Hepatocyte (in vitro differentiated cells): ENCODE measurements at places on chromosomes 2 and 18.
A peak's percentile ranks its signal among the peaks of the same experiment; 100 is the strongest.

DNA sequence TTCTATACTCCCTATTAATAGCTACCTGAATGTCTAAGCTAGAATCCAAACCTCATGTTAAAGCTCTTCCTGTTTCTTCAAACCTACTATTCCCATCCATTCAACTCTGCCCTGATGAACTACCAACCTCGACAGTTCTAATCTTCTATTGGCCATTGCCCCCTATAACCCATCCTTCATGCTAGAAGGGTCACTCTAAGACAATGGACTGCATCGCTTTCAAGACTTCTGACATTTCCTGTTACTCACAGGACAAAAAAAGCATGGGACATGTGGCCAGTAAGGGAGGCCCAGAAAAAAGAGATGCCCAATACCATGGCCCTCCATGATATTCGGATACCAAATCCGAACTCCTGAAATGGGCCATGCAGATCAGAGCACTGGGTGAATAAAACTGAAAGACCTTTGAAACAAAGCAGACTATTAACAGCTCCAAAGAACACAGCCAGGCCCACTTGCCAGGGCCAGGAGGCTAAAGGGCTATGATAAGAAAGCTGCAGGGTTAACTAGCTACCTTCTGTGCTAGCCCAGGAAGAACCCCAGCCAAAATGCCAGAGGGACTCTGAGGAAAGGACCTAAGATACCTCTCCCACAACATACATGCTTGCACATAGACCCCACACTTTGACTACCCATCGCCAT, 4.5 kb downstream of the B4GALT6 start:
- DNase-seq = no peak

DNA sequence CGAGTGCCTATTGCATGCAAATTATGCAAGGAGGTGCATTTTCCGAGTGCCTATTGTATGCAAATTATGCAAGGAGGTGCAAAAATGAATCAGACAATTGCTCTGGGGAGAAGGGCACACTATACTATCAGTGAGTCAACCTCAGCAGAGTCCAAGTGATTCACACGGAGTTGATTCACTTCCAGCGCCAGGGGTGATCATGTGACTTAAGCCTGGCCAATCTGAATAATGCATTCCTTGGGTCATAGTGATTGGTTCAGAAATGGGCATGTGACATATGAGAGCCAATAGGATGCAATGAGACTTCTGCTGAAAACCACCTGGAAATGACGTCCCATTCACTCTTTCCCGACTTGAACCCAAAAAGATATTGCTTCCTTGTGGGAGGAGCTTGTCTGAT, 152.2 kb downstream of the DAW1 start:
- DNase-seq = no peak

DNA sequence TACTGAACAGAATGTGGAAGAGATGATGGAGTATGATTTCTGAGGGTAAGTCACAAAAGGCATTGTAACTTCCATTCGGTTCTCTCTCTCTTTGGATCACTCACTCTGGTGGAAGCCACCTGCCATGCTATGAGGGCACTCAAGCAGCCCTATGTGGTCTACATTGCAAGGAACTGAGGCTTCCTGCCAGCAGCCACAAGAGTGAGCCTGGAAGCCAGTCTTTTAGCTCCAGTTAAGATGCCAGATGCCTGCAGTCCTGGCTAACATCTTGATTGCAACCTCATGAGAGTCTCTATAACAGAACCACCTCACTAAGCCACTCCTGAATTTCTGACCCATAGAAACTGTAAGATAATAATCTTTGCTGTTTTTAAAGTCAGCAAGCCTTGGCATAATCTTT, 935.7 kb downstream of the LRP1B start:
- DNase-seq = no peak

DNA sequence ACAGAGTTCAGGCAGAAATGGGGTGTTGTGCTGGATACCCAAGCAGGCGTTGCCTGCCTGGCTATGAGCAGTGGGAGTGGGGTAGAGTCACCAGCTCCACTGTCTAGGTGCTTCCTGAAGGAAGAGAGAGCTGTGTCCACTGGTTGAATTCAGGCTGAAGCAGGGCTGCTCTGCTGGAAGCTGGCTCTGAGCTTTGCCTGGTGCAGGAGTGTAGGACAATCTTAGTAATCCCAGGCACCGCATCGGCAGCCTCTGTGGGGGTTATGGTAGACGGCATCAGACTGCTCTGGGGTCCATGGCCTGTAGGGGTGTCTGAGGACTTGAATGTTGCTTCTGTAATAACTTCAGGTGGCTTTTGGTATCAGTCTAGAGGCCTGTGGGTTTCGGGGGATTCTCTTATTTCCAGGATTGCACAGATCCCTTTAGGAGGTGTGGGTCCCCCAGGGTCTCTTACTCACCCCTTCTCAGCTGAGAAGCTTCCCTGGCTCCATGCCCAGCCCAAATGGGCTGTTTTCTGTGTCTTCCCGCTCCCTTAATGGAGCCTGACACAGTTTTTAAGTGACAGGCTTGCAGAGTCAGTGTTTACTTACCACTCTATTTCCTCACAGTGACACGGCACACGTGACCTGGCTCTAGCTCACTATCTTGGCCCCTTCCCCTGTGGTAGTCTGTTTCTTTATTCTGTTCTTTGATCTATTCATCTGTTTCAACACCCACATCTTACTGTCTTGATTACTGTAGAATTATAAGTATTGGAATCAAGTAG, 644.3 kb downstream of the CBLN2 start:
- peak; percentile 34 for DNase-seq

GRCh38 chr2:169071455-169071854, 2.1 kb downstream of the DHRS9 start:
- no peak for DNase-seq

GRCh38 chr2:235505181-235505741, 11.4 kb downstream of the AGAP1 start:
- peak; percentile 45 for DNase-seq

DNA sequence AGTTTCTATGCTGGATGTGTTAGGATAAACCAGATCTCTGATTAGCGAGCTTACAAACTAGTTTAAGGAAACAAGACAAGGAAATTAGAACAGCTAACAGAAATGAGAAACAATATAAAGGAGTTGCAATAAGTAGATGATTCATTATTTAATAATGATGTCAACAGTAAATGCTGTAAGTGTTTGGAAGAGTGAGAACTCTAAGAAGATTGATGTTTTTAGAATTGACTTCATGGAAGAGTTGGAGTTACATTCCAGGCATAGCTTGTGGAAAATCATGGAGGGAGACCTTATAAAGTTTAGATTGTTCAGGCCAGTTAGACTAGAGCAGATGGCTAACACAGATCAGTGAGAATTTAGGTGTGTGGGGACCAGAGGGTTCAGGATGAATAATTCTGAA, 32.6 kb downstream of the PPP1R1C start:
- DNase-seq = no peak

DNA sequence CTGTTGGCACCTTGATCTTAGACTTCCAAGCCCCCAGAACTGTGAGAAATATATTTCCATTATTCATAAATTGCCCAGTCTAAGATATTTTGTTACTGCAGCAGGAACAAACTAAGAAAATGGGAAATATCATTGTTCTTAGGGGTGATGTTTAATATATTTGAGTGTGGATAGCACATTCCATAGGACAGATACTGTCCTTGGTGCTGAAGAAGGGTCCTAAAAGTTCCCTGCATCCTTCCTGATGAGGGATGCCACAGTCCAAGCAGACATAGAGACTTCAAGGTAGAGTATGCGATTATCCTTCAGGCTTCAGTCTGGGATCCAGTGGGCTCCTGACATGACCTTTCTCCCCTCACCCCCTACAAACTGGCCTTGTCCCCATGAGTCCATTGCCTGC, 689.0 kb downstream of the TDRD15 start:
- DNase-seq = peak; percentile 8
